MV-4-11 (cell line): ENCODE measurements at places on chromosomes 6 and 20.

DNA sequence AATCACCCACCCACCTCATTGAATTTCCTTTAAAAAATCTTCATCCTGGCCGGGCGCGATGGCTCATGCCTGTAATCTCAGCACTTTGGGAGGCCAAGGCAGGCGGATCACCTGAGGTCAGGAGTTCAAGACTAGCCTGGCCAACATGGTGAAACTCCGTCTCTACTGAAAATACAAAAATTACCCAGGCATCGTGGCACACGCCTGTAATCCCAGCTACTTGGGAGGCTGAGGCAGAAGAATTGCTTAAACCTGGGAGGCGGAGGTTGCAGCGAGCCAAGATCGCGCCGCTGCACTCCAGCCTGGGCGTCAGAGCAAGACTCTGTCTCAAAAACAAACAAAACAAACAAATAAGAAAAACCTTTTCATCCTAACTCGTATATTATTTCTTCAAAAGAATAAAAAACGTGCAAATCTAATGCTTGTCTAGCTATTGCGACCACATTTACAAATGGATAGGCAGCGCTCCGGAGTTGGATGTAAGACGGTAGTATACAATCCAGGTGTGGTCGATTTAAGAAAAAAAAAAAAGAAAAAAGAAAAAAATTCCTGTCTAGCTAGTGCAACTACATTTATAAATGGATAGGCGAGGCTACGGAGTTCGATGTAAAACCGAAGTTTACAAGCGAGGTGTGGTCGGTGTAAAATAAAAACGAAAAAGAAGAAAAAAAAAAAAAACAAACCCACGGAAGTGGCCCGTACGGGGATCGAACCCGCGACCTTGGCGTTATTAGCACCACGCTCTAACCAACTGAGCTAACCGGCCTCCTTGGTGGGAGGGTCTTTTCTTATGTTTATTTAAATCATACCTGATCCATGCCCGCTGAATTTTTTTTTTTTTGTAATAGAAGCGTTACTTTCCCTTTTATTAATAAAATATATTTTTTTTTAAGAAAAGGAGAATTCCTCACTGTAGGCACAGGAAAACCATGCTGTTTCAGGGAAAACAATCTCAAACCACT is 70.7 kb upstream of the PRSS16 start:
- peak; percentile 48 for DNase-seq

DNA sequence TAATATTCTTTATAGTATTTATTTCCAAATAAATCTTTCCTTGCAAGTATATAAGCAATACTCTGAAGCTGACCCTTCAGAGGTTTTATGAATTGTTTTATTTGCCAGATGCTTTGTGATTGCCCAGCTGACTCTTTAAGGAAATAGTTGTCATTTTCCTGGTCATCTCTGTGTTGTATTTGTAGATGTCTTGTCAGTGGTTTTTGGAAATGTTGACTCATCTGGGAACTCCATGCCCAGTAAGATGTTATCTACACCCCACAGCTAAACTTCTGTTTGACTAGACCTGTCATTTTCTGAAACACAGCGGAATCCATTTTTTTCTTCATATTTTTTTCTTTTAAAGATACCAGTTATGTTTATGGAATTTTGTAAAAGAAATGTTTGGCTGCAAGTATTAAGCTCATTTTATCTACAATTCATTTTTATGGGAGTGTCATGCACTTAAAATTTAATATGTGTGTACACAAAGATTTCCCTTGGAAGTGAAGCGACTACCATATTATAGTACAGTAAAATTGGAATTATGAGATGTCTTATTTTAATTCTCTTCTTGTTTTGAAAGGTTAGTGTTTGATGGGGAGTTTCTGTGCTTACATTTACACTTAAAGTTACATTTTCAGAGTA is 491.0 kb downstream of the NKAIN2 start:
- no peak for DNase-seq

GRCh38 chr20:53352727-53353440 is 240.8 kb downstream of the ZNF217 start:
- no peak for DNase-seq

DNA sequence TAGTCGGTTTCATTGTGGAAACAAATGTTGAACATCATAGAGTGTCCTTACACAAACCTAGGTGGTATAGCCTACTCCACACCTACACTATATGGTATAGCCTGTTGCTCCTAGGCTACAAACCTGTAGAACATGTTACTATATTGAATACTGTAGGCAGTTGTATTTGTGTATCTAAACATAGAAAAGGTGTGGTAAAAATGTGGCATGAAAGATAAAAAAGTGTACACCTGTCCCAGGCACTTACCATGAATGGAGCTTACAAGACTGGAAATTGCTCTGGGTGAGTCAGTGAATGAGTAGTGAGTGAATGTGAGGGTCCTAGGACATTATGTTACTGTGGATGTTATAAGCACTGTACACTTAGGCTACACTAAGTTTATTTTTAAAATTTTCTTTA is 103.0 kb downstream of the ZFAND3 start:
- no peak for DNase-seq

DNA sequence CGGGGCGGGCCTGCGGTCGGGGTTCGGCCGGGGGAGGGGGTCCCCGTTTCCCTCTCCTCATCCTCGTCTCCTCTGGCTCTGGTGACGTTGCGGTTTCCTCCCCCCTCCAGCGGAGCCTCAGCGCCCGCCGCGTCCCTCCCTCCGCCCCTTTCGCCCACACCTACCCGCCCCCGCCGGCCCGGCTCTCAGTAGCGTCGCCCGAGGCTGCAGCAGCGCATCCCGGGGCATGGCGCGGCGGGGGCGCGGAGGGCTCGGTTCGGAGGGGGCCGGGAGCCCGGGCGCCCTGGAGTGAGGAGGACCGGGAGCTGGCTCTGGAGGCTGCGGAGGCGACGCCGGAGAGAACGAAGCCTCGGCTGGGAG is at the start of gene DSE:
TSS of gene DSE (plus strand) at position 188 of the 360 bp plus-strand sequence. CDS start 28,304 bp downstream, outside the sequence.
- DNase-seq, result no peak

DNA sequence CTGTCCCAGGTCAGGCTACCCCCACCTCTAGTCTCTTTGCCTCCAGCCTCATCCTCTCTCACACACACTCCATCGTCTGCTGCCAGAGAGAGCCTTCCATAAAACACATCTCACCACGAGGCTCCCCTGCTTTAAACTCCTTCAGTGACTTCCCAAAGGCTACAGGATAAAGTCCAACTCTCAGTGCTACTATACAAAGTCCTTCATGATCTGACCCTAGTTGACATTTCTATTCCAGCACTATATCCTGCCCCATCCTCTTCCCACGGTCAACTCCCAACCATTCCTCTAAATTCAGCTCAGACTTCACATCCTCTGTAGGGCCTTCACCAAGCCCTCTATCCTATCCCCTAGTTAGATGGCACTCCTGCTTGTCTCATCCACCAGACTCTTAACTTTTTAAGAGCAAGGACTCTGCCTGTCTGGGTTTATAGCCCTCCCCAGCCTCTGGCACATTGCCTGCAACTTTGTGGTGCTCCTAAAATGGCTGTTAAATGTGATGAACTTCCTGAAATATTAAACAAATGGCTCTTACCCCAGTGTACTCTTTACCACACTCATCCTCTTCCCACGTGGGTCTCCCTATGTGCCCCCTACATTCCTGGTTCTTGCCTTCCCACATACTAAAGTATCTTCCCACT is 36.1 kb downstream of the KIF16B start:
- peak; percentile 45 for DNase-seq

DNA sequence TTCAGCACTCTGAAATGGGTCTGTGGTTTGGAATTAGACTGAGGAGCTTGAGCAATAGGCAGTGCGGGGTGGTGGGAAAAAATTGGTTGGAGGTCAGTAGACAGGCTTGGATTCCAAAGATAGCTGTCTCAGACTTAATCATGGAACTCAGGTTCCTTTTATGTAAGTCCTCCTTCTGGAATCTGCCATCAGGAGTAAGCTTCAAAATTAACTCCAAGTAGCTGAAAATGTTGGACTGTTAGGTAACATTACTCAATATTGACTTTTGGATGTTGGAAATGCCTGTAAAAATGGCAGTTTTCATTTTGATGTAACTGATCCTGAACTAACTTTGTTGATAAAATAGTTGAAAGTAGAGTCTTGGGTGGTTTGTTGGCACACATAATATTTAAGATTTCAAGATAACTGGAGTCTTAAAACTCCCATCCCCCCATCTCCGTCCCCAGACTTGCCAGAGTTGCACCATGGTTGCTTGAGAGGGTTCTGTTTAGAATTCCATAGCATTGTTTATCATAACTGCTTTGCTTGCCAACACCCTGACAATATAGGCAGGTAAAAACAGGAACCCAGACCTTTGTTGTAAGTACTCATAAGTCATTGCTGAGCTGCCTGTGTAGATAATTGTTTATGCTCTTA is 83.0 kb downstream of the PHF20 start:
- no peak for DNase-seq

DNA sequence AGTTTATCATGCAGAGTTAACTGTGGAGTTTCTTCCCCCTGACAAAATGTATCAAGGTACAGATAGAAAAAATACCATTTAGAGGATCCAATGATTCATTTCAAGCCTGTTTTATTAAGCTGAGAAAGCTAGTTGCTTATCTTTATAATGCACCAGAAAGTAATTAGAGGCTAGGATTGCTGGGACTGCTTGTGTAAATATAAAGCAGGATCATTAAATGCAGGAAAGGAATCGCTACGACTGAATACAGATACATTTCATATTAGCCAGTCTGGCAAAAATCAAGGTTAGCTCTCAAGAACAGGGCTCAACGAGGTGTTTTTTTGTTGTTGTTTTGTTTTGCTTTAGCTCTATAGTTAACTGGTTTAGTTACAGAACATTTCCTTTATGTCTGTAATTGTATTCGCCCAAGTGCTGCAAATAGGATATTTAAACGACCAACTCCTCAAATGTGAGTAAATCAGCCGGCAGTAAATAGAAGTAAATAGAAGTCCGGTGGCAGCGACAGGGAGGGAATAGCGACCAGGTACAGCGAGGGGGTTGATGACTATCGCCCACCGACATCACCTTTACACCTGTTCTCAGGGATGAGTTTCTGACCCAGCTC is 748 bp downstream of the UBE2J1 start:
- DNase-seq, result no peak

- peak; percentile 97 for DNase-seq
These were observed 201.4 kb downstream of the PREX1 start for GRCh38 chr20:48626226-48626937.

DNA sequence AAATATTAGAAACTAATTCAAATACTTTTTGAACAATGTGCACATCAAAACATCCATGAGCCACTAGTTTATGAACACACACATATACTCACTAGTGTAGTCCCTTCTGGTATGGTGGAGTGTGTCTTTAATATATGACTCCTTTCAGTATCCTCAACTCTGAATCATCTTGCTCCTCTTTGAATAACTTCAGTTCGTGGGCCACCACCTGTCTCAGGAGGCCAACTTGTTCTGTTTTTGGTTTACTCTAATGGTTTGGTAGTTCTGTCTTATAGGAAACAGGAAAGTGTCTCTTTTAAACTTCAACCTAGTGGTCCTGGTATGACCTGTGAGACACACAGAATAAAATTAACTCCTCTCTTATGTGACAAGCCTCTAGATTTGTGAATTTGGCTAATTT is 55.6 kb downstream of the ZNF292 start:
- DNase-seq, result no peak

DNA sequence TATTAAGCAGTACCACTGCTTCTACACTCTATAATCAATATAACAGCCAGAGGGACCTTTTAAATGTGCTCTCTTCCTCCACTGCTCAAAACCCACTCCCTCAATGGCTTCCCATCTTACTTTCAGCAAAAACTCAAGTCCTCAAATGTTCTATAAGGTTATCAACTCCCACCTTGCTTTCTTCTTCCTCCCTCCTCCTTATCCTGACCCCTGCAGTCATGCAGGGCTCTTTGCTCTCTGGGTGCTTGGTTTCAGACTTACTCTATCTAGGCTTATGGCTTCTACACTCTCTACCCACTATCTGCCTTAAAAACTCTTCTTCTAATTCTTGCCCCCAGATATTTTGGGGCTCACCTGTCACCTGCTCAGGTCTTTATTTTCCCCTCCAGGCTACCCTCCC is 5.3 kb downstream of the ARHGAP18 start:
- DNase-seq, result no peak

DNA sequence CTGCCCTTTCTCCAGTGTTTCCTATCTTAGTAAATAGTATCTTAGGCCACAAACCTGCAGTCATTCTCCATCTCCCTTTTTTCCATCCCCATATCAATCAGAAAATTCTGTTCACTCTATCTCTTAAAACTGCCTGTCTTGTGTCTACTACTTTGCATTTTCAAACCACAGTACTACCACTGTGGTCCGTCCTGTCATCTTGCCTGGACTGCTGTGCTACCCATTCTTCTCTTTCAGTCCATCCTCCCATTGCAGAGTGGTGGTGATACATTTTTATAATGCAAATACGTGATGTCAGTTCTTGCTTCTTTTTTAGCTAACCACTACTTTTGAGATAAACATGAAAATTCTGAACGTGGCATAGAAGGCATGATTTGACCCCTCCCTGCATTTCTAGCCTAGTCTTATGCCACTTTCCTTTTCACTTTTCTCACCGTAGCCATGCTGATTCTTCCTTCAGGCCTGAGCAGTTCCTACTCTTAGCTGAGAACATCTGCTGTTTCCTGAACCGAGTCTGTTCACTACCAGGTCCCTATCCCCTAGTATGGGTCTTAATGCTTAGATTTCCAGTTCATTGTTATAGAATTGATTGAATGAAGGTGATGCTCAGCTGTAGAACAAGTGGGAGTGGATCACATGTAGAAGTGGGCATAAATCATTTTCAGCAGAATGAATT is 13.8 kb downstream of the TBPL1 start:
- no peak for DNase-seq

DNA sequence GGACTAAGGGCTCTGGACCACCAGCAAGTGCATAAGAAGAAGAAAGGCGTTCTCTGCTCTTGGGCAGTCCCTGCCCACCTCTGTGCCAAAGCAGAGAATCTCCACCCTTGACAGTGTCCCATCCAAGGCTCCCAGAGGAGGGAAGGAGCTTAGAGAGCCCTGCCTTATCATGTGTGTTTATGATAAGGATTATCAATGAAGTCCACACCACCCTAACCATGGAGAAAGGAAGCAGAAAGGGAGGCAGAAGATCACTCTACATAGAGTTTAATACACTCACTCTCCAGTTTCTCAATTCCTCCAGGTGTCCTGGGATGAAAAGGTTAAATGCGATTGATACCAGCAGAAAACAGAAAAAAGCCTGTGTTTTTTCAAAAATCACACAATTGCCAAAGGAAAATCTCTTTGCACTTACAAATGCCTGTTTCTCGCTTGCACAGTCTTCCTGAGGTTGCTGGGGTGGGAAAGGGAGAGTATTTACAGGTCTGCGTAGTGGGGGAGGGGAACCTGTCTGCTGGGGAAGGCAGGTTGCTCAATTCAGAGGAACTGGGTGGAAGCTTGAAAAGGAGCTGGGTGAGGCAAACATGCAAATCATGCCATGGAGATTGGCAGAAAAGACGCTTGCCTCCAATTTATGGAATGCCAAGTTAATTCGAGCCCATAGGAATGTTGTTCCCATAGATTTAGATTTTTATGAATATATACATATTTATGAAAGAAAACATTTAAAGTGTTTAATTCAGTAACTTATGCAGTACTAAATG is 104.0 kb downstream of the EYA2 start:
- DNase-seq, result no peak

GRCh38 chr6:99613705-99614429 is 7.2 kb downstream of the PRDM13 start:
- no peak for DNase-seq

DNA sequence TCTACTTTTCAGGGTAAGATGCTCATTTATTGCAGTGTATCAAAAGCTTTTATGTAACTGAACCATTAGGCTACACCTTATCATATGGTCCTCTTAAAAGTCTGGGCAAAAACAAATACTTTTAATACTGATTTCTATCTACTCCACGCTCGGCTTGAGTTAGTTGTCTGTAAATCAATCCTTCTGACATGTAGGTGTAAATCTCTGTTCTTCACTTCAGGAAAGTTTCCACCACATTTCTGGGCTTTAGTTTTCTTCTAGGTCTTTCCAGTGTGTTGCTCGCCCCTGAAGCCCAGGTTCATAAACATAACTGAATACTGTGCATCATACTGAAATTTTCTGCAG is 89.2 kb upstream of the RNF217 start:
- no peak for DNase-seq
